Heart right ventricle (tissue), 16 donors: ENCODE measurements at places on chromosomes 16 and 17.

- DNase-seq = no peak
These were observed 159.6 kb downstream of the HS3ST2 start for GRCh38 chr16:22973522-22973921.

DNA sequence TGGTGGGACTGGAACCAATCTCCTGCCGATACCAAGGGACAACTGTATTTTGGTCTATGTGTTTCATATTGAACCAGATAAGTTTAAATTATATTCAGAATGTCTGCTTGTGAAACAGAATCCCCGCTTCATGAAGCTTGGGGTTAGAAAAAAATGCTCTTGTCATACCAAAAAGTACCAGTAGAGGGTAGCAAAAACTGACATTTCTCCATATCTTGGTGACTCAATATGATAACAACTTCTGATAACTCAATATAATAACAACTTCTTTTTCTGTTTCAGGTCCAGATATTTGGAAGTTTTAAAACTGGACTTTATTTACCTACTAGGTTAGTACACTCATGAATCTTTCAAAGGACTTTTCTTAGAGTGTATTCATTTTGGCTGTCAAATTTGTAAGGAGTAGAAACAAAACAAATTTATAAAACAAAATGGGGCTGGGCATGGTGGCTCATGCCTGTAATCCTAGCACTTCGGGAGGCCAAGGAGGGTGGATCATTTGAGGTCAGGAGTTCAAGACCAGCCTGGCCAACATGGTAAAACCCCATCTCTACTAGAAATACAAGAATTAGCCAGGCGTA is 52.3 kb upstream of the ADCY7 start:
- DNase-seq = no peak

DNA sequence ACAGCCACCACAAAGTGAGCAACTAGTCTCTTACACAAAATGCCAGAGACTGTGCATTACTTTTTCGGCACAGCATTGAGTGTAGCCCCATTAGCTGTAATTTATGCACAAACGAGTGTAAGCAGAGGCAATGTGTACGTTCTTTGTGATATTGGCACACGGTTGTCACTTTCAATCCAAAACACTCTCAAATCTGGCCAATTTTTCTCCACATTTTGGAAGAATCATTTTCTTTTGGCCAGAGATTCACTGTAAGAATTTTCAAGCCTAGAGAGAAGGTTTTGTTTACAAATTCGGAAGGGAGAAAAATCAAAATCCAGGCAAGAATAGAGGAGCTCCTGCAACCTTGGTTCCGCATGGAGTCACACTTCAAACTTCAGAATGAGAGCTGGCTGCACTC is 15.4 kb upstream of the KIF2B start:
- DNase-seq = no peak

GRCh38 chr17:29612094-29612403 is 10.7 kb downstream of the CORO6 start:
- no peak for DNase-seq

- DNase-seq = no peak
These were observed 501.0 kb upstream of the CDH11 start for GRCh38 chr16:65622871-65623270.

DNA sequence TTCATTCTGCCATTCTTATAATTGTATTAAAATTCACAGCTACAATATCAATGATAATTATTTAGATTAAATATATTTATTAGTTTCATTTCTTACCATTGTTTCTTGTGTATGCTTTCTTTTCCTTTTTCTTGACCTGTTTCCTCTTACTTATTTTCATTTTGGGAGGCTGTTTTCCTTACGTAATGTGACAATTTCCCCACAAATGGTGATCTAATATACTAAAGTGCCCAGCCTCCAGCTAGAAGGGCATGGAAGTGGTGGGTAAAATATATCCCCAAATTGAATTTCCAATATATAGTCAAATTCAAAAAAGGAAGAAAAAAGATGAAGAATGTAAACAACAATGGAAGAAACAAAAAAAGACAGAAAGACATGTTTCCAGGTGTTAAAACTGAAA is 1.5 kb upstream of the ABCA6 start:
- no peak for DNase-seq

DNA sequence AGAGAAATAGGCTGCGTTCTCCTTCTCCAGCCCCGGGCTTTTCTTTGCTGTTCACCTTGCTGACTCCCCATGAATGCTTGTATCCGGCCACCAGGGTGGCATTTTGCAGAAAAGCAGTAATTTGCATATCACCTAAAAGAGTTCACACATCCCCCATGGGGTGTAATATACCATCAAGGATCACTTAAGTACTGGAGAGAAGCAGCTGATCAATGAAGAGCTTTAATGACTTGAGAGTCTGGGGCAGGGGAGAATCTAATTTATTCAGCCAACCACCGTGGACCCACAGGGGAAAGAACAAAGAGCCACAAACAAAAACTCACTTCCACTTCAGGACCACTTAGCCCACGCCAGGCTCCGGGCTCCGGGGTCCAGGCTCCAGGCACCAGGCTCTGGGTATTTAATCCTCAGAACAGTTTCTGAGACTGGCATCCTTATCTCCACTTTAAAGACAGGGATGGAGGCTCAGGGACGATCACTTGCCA is 33.9 kb upstream of the SEC14L1 start:
- DNase-seq = no peak

DNA sequence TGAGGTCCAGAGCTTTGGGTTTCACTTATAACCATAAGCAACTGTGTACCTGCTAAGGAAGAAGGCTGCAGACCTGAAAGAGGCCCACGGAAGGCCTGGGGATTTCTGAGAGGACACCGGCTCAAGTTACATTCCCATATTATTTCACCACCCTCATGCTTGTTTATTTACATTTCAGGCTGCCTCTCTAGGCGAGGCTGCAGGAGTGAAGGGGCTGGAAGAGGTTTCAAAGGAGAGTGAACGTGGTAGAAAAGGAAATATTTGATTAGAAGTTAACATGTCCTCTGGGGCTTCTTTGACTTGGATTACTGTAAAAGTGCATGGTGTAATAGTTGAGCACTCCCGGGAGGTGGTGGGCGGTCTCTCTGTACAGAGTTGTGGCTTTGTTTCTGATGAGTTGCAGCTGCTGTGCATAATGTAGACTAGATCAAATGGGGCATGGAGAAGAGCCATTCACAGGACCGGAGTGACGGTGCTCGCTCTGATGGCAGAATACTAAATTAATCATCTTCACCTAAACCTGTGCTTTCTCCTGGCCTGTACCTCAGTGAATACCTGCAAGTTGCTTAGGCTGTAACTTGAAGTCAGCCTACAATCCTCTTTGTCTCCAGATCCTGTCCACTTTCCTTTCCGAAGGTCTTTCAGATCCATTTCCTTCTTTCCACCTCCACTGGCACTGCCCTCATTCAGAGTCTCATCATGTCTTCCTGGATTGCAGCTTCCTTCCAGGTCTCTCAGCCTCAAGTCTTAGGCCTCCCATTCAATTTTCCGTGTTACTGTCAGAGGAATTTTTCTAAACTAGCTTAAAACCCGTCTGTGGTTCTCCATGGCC is 1.9 kb upstream of the CPD start:
- DNase-seq = peak; percentile 46

GRCh38 chr16:70601576-70602575 is 44.5 kb upstream of the IL34 start:
- no peak for DNase-seq

DNA sequence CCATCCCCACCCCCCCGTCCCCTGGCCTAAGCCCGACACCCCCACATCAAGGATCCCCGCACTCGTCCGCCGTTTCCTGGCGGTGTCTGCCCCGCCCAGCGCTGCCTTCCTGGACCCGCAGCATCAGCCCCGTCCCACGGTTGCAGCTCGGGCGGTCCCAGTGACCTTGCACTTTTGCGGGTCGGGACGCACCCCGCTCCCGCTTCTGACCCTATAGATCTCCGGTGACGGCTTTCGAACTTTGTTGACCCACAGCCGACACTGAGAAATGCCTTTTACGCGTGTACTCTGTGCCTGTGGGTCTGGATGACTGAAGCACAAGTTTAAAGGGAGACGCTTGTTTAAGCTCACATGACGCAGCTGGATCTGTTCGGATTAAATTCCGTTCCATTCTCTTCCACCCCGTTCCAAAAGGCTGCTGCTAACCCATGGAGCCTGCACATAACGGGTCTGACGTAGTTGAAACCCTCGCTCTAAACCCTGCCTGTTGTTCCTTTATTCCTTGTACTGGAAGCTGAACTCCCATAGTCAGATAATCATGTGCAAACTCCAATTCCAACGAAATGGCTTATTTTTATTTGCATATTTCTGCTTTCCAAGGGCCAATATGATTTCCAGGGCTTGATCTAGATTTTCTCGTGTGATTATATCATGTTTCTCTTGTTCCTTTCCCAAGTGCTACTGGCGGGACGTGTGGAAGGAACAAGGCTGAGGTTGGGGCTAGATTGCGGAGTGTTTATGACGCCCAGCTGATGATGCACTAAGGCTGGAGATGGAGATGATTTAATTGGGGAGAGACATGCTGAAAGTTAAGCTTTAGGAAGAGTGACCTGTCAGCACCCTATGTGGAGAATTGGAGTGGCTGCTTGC is 834 bp downstream of the FLYWCH1 start:
- DNase-seq = peak; percentile 38

GRCh38 chr17:33369876-33370275 is 76.8 kb upstream of the ASIC2 start:
- no peak for DNase-seq

DNA sequence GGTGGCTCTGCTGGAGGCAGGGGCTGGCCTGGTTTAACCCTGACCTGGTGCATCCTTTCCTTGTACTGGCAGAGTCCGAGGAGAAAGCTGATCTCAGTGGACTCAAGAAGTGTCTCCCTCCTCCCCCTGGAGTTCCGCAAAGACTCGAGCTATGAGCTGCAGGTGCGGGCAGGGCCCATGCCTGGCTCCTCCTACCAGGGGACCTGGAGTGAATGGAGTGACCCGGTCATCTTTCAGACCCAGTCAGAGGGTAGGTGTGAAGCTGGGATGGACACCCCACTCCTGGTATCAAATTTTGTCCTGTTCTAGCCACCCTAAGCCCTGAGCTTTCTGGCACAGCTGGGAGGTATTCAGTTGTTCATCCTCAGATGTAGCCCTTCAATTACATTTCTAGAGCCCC is 42.5 kb downstream of the IL21R start:
- DNase-seq = no peak

GRCh38 chr17:66625311-66625767 is 209.6 kb upstream of the CACNG5 start:
- no peak for DNase-seq

DNA sequence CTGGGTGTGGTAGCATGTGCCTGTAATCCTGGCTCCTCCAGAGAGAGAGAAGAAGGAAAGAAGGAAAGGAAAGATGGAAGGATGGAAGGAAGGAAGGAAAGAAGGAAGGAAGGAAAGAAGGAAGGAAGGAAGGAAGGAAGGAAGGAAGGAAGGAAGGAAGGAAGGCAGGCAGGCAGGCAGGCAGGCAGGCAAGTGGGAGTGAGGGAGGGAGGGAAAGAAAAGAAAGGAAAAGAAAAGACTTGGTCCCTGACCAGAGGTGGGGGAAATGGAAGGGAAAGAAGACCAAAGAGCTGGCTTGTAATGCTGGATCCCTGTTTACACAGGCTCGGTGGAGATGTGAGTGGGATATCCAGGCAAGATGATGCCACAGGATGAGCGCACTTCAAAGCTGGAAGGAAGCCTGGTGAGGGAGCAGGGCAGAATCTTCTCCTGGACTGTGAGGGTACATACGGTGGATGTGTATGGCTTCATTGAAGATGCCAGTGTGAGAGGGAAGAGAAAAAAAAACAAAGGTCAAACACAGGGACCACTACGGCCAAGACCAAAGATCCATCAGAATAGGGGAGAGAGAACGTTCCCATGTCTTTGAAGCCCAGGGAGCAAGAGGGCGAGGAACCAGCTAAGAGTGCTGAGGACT is 2.1 kb downstream of the CES1 start:
- no peak for DNase-seq

- DNase-seq = no peak
These were observed 52.3 kb downstream of the KPNA2 start for GRCh38 chr17:68087851-68088250.

DNA sequence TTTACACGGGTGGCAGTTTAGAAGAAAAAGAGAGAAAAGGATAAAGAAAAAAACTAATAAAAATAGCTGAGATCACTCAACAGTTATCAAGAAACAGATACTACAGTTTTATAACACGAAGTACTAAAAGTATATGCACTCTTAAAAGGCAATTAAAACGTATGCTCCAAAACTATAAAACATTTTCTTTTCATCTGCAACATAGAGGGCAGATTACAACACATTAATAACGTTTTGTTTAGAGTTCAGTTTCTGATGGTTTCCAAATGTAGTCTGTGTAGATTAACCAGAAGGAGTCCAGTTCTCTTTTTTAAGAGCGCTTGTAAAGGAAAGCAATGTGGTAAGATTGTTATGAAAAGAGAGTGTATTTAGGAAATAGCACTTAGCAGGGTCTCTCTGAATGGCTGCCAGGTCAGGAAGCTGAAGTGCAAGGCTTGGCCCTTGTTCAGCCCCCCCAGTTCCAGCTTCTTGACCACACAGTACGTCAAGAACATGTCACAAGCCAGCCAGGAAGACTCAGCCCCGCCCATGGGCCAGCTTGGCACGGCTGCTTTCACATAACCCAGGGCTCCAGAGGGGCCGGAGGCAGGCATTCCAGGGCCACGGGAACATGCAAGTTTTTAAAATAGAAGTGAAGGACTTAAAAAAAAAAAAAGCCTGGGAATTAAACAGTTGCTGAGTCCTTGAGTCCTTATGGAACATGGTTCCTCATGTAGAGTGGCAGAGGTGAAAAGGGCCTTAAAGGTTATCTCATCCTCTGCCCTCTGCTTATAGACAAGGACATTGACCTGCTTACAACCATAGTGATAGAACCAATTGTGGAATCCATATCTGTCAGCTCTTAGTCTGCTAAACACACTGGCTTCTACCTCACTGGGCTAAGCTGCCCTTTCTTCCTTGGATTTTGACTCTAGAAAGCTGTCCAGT is 147.4 kb upstream of the TBX2 start:
- DNase-seq = peak; percentile 92

DNA sequence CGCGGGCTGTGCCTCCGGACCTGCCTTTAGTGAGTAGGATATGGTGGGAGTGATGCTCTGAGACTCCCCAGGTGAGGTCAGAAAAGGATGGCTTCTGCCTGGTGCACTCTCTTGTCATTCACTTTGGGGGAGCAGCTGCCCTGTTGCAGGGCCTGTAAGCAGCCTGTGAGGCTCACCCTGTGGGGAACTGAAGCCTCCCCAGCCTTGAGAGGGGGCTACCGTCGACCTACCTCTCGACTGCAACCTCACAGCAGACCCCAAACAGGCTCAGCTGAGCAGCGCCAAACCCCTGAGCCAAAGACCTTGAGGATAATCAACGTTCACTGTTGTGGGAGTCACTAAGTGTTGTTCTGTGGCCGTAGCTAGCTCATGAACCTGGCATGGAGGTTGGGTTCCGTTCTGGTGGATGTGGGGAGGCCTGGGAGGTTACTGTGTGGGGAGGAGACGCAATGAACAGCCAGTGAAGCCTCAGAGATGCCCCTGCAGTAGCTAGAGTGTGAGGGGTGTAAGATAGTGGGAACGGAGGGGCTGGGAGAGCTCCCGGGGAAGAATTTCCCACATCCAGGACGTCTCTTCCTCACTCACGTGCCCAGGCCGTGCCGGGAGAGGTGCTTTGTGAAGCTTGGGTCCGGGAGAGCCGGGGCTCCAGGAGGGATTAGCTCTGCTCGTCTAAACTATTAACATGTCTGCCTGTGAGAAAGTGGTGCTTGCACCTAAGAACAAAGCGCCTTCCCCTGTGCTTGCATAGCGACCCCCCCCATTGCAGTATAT is 38.8 kb downstream of the METRNL start:
- peak; percentile 1 for DNase-seq
